ENCODE measurements at places on chromosomes 2 and 18.

DNA sequence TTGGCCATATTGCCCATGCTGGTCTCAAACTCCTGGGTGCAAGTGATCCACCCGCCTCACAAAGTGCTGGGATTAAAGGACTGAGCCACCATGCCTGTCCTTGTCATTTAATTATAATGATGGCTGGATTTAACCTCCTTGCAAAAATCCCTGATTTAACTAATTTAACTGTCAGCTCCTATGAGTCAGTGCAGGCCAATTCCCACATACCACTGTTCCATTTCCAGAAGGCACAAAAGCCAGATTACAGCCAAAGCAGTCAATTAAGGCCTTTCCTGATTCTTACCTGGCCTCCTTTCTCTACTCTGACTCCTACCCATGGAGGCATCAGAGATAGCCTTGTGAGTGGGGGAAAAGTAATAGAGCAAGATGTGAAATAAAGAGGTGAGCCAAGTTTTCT, 12.3 kb upstream of the SLC35F5 start:
- no peak for DNase-seq

DNA sequence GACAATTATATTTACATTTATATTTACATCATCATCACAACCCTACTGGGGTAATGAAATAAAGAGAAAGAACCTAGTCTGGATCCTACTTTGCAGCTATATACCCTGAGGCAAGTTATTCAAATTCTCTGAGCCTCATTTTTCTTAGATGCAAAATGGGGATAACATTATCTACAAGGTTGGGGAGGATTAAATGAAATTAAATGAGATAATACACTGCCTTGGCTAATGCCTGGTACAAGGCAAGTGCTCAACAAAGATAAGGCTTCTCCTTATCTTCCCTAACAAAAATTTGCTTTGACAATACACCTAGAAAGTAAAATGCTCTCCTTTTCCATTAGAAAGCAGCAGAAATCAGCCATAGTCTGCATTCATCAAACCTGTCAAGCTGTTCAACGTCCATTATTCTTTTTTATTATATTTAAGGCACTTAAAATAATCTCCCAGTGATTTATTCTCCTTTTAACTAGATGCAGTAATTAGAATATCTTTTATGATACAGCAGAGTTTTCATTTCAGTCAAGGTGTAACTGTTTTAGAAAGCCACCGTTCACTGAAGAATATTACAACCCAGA, 44.8 kb downstream of the TCF4 start:
- no peak for DNase-seq

- no peak for DNase-seq
These were observed 141.0 kb downstream of the CERS6 start for GRCh38 chr2:168596881-168597655.

DNA sequence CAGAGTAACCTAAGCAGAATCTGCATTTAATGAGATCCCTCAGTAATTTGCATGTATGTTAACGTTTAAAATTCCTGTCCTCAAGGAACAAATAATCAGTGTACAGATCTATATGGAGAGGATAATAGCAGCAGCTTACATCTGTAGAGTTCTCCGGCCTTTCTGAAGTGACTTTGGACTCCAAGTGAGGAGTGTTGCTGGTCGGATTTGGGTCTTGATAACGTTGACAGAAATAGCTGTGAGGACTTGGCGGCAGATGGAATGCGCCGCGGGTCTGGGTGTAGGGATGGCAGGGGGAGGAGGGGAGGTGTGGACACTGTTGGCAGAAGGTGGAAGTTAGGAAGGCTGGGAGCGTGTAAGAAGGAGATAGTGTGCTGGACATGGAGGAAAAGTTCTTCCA, 170.9 kb upstream of the GATA6 start:
- DNase-seq, result no peak

DNA sequence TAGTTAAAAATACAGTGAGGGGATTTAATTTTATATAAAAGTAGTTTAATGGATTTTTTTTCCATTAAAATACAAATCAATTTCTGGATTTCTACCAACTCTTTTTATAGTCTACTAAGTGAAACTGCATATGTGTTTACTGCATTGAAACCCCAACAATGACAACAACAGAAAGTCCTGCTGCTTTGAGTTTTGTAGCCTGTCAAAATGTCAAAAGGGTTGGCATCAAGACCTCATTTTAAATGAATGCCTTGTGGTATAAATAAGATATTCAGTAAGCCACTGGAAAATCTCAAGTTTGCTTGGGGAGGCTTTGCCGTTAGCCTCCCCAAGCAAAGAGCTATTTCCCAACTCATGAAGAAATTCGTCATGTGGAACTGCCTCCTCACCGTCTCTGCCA, 440.3 kb upstream of the HNMT start:
- no peak for DNase-seq

DNA sequence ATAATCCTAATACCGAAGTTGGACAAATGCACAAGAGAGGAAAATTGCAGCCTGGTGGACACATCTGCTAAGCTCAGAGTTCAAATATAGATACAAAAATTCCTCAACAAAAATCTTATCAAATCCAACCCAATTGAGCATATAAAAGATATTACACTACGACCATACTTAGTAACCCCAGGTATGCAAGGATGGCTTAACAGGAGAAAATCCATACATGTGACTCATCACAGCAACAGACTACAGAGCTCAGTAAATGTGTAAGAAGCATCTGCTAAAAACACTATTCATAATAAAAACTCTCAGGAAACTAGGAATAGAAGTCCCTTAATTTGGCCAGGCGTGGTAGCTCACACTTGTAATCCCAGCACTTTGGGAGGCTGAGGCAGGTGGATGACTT, 28.3 kb downstream of the HS6ST1 start:
- DNase-seq, result no peak

DNA sequence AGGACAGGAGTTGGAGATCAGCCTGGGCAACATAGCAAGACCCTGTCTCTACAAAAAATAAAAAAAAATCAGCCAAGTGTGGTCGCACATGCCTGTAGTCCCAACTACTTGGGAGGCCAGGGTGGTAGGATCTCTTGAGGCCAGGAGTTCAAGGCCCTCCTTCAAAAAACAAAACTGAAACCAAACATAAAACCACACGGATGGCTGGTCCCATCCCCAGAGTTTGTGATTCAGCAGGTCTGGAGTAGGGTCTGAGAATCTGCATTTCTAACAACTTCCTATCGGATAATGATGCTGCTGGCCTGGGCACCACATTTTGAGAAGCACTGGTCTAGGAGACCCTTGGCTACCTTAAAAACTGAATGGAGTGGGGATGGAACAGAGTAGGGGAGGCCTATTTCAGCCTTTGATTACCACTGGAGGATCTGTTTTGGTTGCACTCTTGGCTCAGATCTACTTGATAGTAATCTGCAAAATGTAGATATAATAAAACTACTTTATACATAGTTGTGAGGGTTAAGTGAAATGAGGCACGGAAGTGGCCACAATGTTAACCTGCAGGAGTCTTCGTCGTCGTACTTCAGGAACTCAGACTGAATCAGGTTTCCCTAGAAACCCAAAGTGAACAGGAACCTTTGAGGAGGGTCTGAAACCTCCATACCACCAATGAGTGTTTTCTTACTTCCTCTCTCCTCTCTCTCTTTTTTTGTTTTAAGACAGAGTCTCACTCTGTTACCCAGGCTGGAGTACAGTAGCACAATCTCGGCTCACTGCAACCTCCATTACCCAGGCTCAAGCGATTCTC, 25.5 kb upstream of the NFE2L2 start:
- no peak for DNase-seq

Measured in non-pigmented ciliary epithelial cell (primary cell).